CD4-positive, alpha-beta T cell (primary cell): ENCODE measurements at places on chromosomes 6 and 20.

- DNase-seq, result peak; percentile 77
Observed at GRCh38 chr20:36199345-36200257, 36.7 kb upstream of the AAR2 start.

DNA sequence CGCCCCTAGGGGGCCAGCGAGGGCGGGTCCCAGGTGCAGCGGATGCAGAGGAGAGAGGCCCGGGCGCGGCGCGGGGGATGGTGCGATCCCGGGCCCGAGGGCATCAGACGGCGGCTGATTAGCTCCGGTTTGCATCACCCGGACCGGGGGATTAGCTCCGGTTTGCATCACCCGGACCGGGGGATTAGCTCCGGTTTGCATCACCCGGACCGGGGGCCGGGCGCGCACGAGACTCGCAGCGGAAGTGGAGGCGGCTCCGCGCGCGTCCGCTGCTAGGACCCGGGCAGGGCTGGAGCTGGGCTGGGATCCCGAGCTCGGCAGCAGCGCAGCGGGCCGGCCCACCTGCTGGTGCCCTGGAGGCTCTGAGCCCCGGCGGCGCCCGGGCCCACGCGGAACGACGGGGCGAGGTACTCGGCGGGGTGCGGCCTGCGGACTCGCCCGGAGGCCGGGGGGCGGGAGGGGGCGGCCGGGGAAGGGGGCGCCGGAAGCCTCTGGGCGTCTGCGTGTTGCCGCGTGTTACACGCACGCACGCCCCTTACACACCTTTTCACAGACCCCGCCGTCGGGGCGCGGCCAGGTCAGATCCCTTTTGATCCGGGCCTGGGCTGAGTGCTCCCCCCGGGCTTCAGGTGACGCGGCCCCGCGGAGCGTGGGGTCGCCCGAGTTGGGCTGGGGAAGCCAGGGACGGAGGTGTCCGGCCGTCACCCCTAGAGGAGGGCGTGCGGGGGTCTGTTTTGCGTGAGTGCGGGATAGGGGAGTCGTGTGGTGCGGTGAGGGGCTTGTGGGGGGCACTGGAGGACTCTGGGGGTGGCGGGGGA, 412 bp downstream of the TRIB3 start:
- DNase-seq, result peak; percentile 64

DNA sequence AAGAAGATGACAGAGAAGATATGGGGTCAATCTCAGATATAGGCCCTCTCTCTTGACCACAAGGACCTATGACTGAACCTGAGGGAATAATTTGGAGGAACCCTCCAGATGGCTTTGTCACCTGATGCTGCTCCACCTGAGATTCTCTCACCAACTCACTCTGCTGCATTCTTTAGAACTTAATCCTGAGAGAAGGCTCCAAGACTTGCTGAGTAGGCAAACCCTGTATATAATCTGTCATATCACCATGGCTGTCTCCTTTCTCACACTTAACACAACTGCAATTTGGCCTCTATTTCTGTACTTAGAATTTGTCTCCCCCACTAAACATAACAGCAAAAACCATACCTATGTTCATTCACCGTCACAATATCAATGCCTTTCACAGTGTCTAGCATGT, 172.3 kb downstream of the PKHD1 start:
- DNase-seq, result no peak

DNA sequence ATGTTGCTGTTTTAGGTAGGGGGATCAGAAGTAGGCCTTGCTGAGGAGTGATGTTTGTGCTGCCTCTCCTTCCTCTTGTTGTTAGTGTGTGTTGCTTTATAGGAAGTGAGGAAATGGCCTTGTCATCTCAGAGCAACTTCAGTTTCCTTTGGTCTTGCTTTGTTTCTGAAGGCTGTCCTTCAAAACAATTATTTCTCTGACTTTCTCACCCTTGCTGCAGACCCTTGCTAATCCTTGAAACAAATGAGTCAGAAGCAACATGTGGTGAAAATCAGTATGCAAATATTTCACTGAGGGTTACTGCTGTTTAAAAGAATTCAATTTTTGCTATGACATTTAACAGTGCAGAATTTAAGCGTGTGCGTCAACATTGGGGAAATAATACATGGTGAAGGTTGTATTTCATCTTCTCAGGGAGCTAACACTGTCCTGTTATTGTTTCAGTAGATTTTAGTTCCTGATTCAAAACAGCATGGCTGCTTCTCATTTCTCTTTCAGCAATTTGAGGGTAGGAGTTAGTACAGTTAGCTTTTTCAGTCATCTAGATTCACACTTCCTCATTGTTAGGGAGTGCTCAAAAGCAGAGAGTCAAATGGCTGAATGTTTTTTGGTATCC, 13.8 kb downstream of the RNF144B start:
- no peak for DNase-seq

DNA sequence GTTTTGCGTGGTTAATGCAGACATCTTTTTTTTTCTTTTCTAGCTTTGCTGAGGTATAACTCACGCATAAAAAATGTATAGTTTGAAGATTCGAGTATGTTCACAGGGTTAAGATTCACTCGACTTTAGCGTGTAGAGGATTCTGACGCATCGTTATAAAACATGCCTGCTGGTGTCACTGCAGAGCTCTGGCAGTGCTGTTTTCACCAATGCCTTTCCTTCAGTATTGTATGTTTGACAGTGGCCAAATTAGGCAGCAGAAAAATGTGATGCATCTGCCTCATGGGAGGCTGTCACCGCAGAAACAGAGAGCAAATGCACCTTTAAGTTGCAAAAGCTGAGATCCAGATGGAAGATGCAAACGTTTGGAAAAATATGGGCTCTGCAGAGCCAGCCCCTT, 18.0 kb upstream of the SIRPB2 start:
- DNase-seq, result peak; percentile 7

GRCh38 chr6:29941016-29941415, 1.3 kb upstream of the HLA-A start:
- DNase-seq, result no peak

GRCh38 chr6:73610444-73611275, 43.1 kb downstream of the SLC17A5 start:
- DNase-seq, result no peak

DNA sequence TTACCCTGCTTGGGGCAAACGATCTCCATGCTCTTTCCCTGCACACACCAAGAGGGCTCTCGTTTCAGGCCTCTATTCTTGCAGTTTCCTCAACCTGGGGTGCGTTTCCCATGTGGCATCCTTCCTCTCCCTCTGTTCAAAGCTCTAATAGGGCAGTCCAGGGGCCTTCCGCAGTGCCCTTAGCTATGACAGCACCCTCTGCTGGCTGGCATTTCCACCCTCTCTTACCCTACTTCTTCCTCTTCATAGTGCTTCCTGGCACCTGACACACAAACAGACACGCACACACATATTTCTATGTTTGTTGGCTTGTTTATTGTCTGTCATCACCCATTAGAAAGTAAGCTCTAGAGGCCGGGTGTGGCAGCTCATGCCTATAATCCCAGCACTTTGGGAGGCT, 294.0 kb downstream of the CLIC5 start:
- no peak for DNase-seq

GRCh38 chr6:122640366-122640765, 30.2 kb downstream of the PKIB start:
- DNase-seq, result no peak

- DNase-seq, result peak; percentile 41
Observed at GRCh38 chr20:32966881-32967781, 37.1 kb downstream of the SUN5 start.

DNA sequence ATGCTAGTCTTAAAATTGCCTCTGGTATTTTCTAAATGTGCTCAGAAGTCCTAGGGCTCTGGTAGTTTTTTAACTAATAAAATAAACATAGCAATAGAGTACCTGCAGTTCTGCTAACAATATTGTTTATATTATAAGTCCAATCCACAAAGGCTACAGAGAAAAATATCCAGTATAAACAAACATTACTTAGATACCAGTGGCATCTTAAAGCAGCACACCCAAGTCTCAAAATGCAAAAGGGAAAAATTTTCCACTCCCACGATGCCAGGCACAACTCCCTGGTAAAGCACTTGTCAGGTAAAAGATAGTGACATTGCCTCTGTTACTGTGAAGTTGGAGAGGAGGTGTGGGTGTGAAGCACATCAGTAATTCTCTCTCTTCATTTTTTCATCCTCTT, 123.3 kb downstream of the OGFRL1 start:
- no peak for DNase-seq

DNA sequence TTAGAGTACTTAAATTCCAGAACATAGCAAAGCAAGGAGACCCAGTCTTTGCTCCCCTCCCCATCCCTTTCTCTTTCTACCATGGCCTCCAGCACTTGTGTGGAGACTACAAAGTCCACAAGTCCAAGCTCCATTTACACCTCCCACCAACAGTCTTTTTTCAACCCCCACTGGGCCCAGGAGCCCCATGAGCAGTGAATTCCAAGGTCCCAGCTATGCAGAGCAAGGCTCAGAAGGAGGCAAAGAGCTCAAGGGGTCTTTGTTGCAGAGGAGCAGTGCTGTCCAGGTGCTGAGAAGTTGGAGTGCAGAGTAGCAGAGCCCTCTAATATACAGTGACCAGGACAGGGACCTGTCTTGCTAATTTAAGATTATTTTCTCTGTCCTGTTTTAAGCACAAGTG, 9.0 kb downstream of the PAK5 start:
- no peak for DNase-seq

GRCh38 chr6:42751055-42751454, 5.2 kb upstream of the TBCC start:
- DNase-seq, result no peak

- no peak for DNase-seq
Observed at GRCh38 chr20:2880650-2881049, 7.4 kb downstream of the PTPRA start.

GRCh38 chr20:2762578-2763131, 37.8 kb downstream of the CPXM1 start:
- DNase-seq, result no peak

DNA sequence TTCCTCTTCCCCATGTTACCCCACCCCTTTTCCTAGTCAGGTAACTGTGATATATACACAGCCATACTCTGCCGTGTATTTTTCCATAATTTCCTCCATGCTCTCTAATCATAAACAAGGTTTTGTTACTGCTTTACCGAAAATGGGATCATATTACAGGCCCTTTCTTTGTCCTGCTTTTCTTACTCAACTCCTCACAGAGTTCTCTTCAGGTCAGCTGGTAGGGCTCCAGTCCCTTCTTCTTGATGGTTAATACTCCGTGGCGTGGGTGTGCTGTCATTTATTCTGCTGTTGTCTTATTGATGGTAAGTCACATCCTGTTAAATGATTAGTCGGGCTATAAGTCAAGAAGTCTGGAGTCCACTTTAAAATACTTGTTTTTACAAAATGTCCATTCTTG, 24.9 kb upstream of the PI16 start:
- DNase-seq, result no peak

- no peak for DNase-seq
Observed at GRCh38 chr6:158347335-158347734, 35.1 kb downstream of the TULP4 start.

DNA sequence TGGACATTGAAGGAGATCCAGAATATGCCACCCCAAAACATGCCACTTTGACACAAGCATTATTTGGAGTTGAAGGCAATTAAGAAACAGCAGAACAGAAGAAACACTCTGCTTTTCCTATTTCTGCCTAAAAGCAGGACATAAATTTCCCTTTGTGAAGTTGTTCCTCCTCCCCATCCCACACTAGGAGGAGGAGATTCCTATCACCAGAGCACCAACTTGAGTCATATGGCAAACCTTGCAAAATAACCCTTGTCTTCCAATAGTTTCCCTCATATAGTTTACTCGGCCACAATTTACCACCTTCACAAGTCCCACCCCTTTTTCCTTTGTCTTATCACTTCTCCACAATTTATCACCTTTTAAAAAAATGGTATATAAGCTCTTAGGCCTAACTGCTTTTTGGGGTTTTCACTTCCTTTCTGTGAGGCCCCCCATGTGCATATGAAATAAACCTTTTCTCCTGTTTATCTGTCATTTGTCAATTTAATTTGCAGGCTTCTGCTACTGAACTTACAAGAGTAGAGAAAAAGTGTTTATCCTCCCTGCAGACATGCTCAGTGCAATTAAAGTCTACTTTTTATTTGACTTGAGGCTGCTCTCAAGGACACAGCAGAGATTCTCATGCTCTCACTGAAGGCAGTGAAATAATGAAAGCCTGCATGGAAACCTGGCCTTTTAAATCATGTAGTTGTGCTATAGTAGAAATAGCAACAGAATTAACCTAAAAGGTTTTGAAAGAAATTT, 2.8 kb upstream of the RAB23 start:
- no peak for DNase-seq

DNA sequence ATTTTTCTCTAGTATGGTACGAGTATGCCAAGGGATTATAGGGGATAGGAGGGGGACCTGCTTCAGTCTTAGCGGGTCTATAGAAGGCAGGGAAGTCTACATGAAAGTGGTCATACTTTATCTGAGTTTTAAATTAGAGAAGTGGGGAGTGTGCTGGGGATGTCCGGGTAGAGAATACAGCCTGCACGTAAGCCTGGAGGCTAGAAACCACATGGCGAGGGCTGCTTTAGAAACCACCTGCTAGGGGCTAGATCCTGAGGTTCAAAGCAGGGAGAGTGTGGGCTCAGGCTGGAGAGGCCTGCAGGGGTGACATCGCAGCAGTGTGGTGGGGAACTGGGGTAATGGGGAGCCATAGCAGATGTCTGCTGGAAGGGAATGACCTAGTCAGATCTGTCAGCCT, 85.2 kb downstream of the VEGFA start:
- no peak for DNase-seq
